ENCODE measurements at places on chromosomes 5 and 9.

DNA sequence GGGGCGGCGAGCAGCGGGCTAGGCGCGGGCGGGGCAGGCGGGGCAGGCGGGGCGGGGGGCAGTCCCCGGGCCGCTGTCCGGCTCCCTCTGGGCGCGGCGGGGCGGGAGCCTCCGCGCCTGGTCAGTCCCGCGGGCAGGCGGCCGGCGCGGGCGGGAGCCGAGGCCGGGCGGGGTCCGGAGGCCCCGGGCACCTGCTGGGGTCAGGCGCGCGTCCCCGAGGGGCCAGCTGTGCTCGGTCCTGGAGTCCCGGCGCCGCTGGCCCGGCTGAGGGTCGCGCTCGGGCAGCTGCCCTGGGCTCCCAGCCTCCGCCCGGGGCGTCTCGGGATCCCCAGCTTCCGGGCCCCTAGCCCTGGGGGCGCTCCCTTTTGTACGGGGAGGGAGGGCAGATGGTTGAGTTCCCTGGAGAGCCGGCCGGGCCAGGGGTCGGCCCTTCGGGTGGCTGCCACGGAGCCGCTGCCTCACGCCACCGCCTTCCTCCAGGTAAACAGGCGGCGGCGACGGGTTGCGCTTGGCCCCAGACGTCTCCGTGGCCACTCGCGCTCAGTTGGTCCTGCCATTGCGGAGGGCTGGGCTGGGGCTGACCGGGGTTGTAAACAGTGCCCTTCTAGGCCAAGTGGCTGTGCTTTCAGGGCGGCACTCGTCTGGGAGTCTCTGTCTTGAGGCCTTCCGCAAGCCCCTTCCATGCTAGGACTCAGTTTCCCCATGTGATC is 473 bp downstream of the ZBTB34 start:
- DNase-seq = no peak

DNA sequence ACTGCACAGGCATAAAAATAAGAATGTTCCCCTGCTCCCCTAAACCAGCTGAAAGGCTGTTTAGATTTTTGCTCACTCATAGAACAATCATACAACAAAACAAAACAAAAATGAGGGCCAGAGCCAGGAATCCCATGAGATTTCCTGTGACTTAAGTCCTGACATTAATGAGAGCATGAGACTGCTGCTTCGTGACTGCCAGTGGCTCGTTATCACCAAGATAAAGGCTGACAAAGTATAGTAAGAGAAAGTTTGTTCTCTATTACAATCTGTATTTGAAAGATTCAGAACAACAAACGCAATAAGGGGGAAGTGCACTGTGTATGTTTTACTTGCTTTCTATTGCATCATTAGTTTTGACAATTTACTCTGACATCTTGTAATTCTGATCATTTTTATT is 837.1 kb upstream of the C9orf72 start:
- DNase-seq = no peak

GRCh38 chr5:133709209-133709725 is 96.9 kb upstream of the FSTL4 start:
- DNase-seq = no peak

DNA sequence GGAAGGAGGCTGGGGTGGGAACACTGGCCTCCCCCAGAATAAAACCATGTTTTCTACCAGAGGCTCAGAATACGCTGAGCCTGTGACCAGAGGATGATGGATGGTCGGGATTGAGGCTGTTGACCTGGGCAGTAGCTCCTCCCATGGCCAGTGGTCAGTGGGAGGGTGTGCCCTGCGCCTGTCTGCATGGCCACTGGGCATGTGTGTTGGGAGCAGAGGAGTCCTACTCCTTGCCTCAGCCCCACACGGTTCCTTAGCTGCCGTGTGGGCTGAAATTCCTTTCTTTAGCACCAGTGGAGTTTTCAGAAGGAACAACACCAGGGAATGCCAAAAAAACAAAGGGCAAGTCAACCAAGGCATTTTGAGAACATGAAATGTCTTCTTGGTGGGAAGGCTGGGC is 8.5 kb upstream of the RMND5B start:
- no peak for DNase-seq

GRCh38 chr5:4983701-4984100 is 156.4 kb upstream of the ADAMTS16 start:
- no peak for DNase-seq

DNA sequence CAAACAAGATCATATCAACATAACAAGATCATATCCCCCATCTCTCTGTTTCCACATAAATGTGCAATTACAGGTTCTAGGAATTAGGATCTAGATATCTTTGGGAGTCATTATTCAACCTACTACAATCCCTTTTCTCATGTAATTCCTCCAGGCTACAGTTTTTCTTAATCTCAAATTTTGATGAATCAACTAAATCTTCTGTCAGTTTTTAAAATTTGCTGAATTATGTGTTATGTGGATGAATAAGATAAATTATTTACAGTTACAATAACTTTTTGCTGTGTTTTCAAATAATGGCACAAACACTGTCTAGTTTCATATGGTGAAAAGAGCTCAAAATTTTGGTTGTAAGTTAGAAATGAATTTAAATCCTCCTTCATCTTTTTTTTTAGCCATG is 405.8 kb downstream of the FAM170A start:
- no peak for DNase-seq

- DNase-seq = peak; percentile 36
Observed at GRCh38 chr5:59829386-59829785, 64.1 kb downstream of the PDE4D start.

- no peak for DNase-seq
Observed at GRCh38 chr9:82969291-82969690, 93.7 kb downstream of the RASEF start.

GRCh38 chr5:108773330-108773729 is 25.6 kb downstream of the FER start:
- DNase-seq = no peak

- DNase-seq = no peak
Observed at GRCh38 chr9:100217536-100217935, 118.5 kb downstream of the INVS start.

DNA sequence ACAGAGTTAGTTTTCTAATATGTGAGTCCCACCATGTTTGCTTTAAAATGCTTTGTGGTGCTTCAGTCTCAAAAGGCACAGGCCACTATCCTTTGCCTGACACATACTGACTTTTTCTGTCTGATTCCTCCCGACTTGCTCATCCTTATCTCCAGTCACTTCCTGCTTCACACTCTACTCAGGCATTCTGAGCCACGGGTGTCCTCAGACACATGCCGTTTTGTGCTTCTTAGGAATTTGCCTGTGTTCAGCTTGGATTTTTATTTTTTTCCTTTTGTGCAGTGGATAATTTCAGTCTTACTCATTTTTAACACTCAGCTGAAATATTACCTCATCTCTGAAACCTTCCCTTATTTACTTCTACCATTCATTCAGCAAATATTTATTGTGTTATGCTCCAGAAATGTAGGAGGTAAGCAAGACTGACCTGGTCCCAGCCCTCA is 54.1 kb downstream of the MAN2A1 start:
- peak; percentile 71 for DNase-seq

GRCh38 chr9:137138722-137139467 is at the start of gene GRIN1:
TSS of gene GRIN1 (plus strand) at chr9:137139154. CDS start at chr9:137139487, 333 bp downstream.
- DNase-seq = no peak

- no peak for DNase-seq
Observed at GRCh38 chr9:108663422-108663821, 192.4 kb downstream of the ACTL7B start.
